ENCODE measurements at places on chromosomes 1 and 21. TPM values are rescaled to one million over a fixed set of nuclear protein-coding genes. Genes with fewer than 3 reads are reported as not detected.

DNA sequence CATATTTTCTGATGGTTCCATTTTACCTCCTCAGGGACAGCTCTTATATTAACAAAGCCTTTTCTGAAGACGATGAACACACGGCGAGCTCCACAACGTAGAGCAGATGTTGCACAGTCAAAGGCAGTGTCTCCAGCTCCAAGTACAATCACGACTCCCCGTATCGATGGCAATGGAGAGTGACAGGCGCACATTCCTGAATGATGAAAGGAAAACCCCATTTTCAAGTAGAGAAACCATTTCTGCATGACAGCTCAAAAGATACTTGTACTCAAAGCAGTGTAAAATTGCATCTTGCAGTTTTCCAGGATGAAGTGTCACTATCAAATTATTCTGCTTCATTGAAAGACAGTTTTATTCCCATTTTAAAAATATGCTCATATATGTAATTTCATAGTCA lies 327.6 kb downstream of the DPYD start:
- DNase-seq, result no peak

DNA sequence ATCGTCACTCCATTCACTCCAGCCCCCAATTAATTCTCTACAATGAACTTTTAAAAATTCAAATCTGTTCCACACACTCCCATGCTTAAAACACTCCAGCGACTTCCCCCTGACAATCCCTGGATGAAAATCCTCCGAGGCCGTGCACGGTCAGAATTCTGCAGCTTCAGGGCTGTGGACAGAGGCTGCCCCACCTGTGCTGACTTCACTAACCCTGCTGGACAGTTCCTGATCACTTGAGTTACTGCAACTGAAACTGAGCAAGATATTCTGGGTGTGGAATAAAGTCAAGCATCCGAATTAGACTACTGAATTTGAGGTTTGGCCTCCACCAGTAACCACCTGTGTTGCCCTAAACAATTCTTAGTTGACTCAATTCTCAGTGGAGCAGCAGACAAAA lies 1.0 kb upstream of the JAK1 start:
- DNase-seq, result no peak

GRCh38 chr1:206013026-206013795 lies 10.0 kb upstream of the RAB7B start:
- DNase-seq, result no peak

- DNase-seq, result no peak
Observed at GRCh38 chr1:9243066-9243739, 8.6 kb downstream of the H6PD start.

- DNase-seq, result no peak
Observed at GRCh38 chr1:39757501-39757900, 13.6 kb downstream of the OXCT2 start.

DNA sequence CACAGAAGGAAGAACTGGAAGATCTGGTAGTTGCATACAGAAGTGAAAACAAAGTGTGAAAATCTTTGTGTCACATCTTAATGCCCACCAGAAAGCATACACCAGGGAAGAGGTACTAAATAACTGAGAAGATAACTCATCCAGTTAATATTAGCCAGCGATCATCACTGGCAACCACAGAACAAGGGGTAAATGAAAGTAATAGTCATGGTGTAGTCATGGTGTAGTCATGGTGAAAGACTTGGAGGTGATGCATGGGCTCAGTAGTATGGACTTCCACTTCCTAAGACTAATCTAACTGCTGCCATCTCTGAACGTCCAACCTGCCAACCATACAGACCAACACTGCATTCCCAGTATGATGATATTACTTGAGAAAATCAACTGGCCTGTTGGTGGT lies 481.2 kb upstream of the NR5A2 start:
- DNase-seq, result peak; percentile 73

DNA sequence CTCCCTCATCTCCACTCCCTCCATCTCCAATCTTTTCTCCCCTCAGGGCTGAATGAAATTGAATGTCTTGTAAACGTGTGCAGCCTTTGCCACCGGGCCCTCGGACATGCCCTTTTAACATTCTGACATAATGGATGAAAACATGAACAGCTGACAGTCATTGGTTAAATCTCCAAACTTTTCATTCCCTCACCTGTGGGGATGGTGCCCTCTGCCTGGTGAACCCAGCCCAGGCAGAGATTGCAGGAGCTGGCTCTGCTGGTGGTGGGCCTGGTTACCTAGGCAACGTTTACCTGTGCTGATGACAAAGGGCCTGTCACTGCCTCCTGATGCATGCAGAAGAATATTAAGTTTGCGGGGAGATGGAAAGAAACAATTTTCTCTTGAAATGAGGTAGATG lies 21.3 kb downstream of the ST6GALNAC3 start:
- no peak for DNase-seq

DNA sequence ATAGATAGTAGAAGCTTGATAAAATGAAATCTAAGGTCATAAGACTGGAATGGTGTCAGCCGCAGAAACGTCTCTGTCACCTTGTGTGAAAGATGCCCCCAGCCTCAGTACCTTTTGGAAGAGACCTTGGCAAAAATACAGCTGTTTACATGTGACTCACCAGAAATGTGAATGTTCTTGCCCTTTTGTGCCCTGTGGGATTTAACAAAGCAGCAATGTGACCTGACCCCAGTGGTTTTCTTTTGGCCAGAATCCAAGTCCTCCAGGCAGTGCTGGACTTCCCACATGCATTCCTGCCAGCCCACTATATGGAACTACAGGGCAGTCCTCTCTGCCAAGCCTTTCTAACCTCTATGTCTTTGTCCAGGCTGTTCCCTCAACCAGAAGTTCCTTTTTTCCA lies 27.2 kb upstream of the LRRC8C start:
- DNase-seq, result peak; percentile 82

DNA sequence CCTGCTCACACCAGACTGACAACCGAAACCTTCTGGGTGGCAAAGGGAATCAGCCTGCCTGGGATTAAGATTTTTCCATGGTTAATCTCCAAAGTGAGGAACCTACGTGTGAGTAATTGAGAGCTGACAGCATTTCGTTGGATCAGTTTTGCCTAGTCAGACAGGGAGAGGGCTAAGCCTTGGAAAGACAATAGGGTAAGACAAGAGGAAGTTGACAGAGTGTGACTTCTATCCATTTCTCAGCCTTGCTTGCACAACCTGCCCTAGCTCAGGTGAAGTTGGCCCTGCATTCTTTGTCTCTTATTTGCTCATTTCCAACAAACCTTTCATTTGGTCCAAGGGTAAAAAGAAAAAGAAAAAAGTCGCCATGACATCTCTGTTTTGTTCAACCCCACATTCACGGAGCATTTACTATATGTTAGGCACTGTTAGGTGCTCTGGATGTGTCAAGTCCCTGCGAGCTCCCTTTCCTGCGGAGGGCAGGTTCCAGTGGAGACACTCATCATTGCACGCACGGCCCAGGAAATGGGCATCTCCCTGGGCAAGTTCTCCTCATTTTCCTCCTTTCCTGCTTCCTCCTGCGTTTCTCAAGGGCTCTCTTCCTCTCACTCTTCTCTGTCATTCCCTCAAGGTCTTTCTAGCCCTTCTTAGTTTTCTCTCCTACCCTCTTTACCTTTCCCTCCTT lies 23.3 kb downstream of the KIRREL1 start:
- no peak for DNase-seq

DNA sequence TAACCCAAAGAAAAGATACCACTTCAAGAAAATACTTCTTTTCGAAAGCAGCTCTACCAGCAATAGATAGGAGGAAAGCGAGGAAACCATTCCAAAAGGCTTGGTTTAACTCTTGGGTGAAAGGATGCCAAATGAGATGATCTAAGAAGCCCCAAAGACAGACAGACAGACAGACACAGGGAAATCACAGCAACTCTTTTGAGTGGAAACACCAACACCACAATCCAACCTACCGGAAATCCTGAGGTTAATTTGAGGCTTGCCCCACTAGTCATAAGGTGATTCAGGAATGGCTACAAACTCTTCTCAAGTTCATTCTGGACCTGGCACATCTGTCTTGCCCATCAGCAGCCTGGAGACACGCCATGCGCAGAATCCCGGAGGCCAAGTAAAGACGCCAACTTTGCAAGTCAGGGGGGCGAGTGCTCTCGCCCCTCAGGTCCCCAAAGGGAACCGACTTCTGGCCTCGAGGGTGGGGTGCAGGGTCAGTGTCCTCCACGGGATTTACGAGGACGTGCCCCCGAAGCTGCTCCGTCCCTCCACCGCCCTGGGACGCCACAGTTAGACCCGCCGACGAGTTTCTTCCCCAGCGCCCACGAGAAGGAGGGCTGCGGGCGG lies 778 bp downstream of the EVI5 start:
- DNase-seq, result peak; percentile 81

DNA sequence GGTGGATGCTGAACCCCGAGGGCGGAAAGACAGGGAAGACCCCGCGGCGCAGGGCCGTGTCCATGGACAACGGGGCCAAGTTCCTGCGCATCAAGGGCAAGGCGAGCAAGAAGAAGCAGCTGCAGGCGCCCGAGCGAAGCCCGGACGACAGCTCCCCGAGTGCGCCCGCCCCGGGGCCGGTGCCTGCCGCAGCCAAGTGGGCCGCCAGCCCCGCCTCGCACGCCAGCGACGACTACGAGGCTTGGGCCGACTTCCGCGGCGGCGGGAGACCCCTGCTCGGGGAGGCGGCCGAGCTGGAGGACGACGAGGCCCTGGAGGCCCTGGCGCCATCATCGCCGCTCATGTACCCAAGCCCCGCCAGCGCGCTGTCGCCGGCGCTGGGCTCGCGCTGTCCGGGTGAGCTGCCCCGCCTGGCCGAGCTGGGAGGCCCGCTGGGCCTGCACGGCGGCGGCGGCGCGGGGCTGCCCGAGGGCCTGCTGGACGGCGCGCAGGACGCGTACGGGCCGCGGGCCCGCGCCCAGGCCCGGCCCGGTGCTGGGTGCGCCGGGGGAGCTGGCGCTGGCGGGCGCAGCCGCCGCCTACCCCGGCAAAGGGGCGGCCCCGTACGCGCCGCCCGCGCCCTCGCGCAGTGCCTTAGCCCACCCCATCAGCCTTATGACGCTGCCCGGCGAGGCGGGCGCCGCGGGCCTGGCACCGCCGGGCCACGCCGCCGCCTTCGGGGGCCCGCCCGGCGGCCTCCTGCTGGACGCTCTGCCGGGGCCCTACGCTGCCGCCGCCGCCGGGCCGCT lies 20.7 kb downstream of the FOXO6 start:
- peak; percentile 43 for DNase-seq

- DNase-seq, result no peak
Observed at GRCh38 chr1:63000508-63000907, 216.6 kb downstream of the ATG4C start.

DNA sequence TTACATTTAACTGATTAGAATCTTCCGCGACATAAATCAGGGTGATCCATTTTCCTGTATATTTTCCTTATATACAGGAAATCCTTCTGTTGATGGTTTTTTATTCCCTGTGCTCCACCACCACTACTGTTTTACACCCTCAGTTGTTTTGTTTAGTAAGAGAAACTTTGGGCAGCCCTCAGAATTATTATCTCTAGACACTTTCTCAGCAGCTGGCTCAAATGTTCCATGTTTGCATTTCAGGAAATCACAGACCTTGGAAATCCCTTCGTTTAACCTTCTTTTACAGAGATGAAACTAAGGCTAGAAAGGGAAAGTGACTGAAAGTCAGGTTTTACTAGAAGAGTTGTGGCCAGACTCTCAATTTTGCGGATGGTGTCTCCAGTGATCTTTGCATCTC lies 15.2 kb downstream of the ZNF697 start:
- no peak for DNase-seq

- peak; percentile 43 for DNase-seq
Observed at GRCh38 chr1:216457356-216457755, 34.1 kb upstream of the USH2A start.

DNA sequence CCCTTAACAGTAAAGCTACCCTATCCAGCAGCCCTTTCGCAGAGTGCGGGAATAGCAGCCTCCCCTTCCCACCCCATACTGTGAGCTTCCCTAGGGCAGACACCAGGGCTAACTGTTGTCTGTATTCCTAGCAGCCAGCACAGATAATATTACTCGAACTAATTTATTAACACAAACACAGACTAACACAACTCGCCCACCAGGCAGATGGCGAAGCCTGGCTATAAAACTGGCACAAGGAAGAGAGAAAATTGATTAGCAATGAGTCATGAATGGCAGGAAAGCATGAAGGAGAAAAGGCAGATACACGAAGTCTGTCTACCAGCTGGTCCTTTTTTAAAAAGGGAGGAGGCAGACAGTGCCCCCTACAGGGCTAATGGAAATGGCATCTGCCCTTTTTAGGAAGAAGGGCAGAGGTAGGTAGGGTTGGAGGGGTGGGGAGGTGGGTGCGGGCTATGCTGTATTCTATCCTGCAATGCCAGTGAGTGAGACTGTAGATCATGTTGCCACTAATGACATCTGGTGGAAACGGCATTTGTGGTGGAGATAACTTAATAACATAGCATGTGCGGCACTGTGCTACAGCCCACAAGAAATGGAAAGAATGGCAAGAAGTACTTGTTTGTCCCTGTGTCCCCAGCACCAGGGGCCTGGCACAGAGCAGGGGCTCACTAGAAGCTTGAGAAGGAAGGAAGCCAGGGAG lies 30.6 kb upstream of the CTPS1 start:
- DNase-seq, result peak; percentile 85

DNA sequence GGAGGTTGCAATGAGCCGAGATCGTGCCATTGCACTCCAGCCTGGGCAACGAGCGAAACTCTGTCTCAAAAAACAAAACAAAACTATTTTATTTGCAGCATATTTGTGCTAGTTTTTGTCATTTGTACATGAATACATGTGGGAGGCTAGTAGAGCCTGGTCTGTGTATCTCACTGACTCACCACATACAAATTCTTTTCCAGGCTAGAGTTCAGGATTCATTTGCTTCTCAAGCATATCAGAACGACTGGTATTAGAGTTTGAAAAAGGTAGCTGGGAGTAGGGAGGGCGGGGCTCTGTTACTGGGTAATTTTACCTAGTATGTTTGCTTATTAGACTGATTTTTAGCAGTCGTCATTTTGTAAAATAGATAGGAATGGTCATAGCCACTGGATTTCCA lies 4.5 kb upstream of the TOR3A start:
- no peak for DNase-seq

GRCh38 chr1:203264052-203264501 lies 34.6 kb upstream of the CHIT1 start:
- no peak for DNase-seq

MPL gene
- total RNA-seq, result not detected

BNIPL gene
- total RNA-seq, result not detected

SLC22A15 gene
- total RNA-seq, result 3.2 TPM

MROH9 gene
- total RNA-seq, result not detected

CFHR3 gene
- 0.20 TPM for total RNA-seq

ACKR1 gene
- not detected for total RNA-seq

LCE2B gene
- not detected for total RNA-seq

ANGPTL1 gene
- not detected for total RNA-seq

IFNAR1 gene
- total RNA-seq, result 9.6 TPM

MANEAL gene
- total RNA-seq, result 21.6 TPM

CBR3 gene
- total RNA-seq, result 15.2 TPM

Measured in HT1080 (cell line).